ENCODE measurements at places on chromosomes 5 and 9.
A peak's percentile ranks its signal among the peaks of the same experiment; 100 is the strongest.

DNA sequence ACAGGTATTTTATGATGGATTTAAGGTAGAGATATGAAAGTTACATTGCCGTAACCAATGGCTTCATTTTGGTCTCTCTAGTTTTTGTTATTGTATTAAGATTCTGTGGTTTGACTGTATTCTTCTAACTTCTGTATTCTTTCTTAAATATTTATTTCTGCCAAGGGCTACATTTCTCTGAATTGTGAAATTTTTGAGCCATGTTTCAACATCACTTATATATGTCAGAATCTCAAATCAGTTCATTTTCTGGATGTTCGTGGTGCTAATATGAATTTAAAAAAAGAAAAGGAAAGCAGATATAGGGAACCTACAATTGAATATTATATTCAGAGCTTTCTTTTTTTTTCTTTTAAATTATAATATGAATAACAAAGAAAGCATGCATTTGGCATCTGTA, 142.7 kb downstream of the ANXA1 start:
- DNase-seq = no peak

GRCh38 chr5:38265546-38266179, 7.3 kb downstream of the EGFLAM start:
- peak; percentile 91 for DNase-seq

- DNase-seq = no peak
Measured at GRCh38 chr5:133307275-133307674, 255.5 kb downstream of the HSPA4 start.

GRCh38 chr9:20732118-20732517, 48.1 kb downstream of the FOCAD start:
- no peak for DNase-seq

GRCh38 chr9:87849144-87849758, 33.4 kb upstream of the SPATA31E1 start:
- no peak for DNase-seq
